ENCODE measurements at places on chromosomes 16 and 17.

- no peak for DNase-seq
Observed at GRCh38 chr17:67362173-67362572, 4.2 kb downstream of the PSMD12 start.

DNA sequence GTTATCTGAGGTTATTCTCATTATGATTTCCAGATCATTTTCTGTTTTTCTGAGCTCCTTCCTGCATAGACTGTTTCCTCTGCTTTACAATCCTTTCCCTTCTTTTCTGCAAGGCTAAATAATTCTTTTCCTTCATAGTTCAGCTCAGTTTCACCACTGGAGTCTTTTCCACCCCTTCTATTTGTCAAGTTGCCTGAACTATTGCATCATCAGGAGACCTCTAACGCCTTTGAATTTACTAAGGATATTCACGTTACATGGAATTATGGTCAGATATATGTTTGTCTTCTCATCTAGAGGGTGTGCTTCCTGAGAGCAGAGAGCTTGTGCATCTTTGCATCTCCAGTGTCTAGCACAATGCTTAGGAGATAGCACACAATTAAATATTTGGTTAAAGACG, 140.4 kb upstream of the CA10 start:
- DNase-seq: no peak

DNA sequence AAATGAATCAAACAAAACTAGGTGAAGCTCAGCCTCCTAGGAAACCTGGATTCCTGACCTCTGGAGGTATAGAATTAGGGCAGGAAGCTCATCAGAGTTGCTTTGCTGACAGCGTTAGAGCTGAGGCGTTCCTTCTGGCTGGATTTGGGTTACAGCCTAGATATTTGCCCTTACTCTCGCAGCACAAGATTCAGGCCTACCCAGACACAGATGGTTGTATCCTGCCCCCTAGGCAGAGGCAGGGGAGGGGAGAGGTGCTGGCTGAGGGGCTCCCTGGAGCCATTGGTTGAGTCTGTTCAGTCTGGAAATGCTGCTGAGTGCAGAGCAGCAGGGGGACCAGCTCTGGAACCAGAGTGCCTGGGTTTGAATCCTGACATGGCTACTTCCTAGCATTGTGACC, 78.4 kb downstream of the MPRIP start:
- no peak for DNase-seq

GRCh38 chr17:6670999-6671398, 19.4 kb downstream of the C17orf100 start:
- no peak for DNase-seq

- no peak for DNase-seq
Observed at GRCh38 chr16:62967163-62967562, 930.9 kb upstream of the CDH8 start.

DNA sequence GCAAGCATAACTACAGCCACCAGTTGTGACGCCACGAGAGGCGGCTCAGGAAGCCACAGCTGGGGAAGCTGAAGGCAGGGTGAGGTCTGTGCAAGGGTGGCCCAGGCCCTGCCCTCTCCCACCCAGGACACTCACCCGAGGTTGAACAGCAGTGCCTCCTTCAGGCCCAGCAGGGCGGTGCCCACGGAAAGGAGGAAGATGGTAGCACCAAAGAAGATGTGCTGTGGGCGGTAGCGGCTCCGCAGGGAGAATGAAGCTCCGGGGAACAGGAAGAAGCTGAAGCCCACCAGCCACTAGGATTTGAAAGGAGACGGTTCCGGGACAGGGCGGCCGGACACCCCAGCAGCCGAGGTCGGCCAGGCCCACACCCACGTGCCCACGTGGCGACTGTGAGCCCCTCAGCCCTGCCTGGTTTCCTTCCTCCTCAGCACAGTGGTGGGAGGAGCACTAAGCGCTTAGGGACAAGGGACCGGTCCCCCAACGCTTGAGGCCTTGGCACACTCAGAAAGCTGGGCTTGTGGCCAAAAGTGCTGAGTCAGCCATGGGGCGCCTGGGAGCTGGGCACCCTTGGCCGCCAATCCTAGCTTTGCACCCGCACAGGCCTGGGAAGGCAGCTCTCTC, 11.0 kb downstream of the CYB561 start:
- peak; percentile 41 for DNase-seq

DNA sequence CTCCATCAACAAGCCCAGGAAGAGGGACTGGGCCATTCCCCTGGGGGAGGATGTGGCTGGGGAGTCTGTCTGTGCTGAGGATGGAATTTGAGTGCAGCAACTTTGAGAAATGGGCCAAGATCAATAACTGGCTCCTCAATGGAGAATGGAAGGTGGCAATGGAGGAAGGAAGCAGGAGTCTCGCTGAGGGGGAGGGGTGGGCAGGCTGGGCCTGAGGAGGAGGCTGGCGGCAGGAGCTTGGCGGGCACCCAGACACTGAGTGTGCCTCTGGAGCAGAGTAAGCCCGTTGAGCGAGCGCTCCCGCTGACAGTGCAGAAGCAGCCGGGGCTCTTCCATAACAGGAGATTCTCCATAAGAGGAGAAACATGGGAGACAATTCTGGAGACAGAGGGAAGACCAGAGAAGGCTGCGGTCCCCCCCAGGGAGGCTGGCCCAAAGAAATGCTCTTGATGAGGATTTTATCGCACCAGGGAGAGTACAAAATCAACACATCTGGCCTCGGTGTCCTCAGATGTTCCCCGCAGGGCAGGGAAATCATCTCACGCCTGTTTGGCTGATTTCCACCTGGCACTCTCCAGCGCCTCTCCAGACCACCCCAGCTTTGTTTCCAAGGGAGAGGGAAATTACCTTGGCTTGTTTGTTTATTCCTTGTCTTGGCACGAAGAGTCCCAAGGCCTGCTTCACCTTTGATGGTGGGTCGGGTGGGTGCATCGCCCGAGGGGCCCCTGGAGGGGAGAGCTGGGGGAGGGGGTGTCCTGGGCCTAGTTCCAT, 2.8 kb upstream of the MMP15 start:
- peak; percentile 71 for DNase-seq

GRCh38 chr17:62675260-62675659, 47.8 kb downstream of the MRC2 start:
- no peak for DNase-seq

DNA sequence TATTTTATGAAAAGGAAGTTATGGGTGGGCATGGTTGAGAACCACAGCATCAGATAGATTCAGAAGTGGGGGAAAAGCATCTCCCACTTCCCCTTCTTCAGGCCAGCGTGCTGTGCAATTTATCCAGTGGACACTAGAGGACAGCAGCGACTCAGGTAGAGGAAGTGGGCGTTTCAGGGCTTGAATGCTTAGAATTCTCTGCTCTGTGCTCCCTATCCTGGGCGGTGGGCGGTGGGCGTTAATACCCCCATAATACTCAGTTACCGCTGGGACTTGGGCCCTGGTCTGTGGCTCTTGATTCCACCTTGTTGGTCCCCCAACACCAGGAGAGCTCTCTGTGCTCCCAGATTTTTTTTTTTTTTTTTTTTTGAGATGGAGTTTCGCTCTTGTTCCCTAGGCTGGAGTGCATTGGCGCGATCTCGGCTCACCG, 3.7 kb upstream of the LYZL6 start:
- peak; percentile 39 for DNase-seq

Data from NCI-H2029 treated with DMSO at 0.1 percent for 48 hours (cell line).